Stimulated activated CD8-positive, alpha-beta memory T cell treated with anti-CD3 and anti-CD28 coated beads, Interleukin-2, amount 100 ng/mL, for 1 hour (primary cell): ENCODE measurements at places on chromosomes 2 and 18.

GRCh38 chr18:13289481-13290205 is 71.1 kb downstream of the LDLRAD4 start:
- DNase-seq, result no peak

DNA sequence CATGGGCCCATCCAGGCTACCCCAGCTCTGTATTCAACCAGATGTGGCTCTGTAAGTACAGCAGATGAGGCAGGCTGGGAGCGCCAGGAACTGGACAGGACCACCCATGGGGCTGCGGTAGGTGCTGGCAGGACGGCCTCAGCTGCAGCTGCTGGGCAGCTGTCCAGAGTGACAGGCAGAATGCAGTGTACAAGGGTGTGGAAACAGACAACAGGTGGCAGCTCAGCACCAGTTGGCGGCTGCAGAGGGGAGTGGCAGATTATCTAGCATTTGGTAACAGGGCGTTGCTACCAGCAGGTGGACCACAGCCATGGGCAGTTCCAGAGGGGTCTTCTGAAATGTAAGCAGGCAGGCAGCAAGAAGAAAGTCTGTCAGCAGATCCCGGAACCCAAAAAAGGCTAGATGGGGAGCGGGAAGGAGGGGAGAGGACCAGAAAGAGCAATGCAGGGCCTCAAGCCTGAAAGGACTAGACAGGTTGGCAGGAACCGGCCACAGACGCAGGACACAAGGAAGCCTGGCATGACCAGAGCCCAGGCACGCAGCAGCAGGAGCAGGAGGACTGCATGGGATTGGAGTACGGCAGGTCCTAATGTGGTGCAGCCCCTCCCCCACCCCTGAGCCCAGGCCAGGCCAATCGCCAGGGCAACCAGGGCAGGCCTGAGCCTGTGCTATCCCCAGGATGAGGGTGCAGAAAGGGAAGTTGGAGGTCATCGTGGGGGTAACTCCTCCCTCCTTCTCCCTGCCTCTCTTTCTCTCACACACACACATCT is 24.7 kb downstream of the PKDCC start:
- no peak for DNase-seq

DNA sequence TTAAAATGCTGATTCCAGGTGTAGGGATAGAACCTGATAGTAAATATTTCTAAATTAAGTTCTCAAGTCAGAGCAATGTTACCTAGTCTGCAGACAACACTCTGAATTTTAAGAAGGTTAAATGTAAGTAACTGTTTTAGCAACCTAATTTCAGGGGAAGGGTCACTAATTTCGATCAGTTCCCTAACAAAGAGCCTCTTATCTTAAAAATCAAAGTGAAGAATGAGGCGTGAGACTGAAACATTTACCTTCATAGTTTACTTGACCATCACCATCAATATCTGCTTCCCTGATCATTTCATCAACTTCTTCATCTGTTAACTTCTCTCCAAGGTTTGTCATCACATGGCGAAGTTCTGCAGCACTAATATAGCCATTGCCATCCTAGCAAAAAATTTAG is 6.4 kb upstream of the STPG4 start:
- DNase-seq, result no peak

DNA sequence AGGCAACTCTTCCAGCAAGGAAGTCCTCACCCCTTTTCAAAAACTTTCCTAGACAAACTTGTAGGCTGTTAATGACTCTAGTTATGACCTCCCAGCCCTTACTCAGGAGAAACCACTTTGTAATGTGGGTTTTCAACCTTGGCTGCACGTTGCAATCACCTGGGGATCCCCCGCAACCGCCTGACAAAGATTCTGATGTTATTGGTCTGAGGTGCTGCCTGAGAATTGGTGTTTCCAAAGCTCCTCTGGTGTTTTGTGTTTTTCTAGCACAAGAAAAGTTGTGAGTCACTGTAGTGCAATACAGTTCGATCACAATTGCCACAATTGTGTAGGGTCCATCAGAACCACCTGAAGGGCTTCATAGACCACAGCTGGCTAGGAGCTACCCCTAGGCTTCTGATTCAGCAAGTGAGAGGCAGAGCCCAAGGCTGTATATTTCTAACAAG is 121.6 kb downstream of the SP100 start:
- no peak for DNase-seq

GRCh38 chr2:219497495-219498279 is 1.0 kb upstream of the GMPPA start:
- DNase-seq, result no peak
